ENCODE measurements at places on chromosomes 2 and 18.

DNA sequence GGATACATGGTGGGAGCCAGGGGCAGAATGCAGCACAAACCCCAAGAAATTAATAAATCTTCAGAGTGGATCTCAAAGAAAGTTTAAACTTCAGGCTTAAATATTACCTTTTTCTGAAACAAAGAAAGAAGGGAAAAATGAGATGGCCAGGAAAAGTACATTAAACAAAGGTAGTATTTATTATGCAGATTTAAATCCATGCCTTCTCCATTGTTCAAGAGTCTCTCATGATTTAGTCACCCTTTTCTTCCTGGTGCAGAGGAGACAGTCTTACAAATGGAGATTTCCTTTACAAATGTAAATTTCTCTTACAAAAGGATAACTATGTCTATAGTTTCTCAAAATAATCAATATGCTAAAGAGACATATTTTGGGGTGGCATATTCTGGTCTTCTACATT, 33.4 kb upstream of the PPM1B start:
- DNase-seq, result no peak

- DNase-seq, result no peak
Measured at GRCh38 chr2:215171151-215171550, 32.7 kb upstream of the ABCA12 start.

DNA sequence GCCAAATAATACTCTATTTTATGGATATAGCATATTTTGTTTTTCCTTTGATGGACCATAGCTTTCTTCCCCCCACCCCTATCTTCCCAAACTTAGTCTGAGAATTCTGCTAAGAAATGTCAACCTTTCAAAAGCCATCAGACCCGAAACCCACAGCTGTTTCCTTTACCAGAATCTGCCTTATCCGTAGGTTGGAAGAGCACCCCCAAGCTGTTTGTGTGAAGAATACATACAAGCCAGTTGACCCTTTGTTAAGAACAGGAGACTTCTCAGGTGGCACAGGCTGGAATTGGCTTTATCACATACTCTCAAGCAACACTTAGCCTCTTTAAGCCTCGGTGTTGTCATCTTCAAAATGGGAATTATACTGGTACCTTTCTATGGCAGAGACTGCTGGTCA, 135.1 kb downstream of the ACTR3 start:
- no peak for DNase-seq

- no peak for DNase-seq
Measured at GRCh38 chr2:67790622-67791021, 272.2 kb downstream of the C1D start.

GRCh38 chr18:37962316-37962966, 396.8 kb upstream of the CELF4 start:
- no peak for DNase-seq

DNA sequence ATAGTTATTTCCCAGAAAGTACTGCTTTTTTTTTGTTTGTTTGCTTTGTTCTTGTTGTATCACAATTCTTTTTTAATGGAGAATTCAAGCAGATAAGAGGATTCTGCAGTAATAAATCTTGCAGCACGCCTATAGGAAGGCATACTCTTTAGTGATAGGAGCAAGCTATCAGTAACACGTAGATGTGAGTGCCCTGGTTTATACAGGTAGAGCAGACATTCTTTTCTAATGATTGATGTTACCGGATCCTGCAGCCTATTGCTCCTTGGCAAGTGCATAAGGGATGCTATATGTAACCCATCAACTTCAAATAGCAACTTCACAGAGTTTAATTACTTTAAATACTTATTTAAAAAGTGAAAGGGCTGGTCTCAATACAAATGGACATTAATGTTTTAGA, 834.2 kb upstream of the GCFC2 start:
- no peak for DNase-seq

Measured in nucleus accumbens (tissue), 56 donors.